Left kidney (tissue), 8 donors: ENCODE measurements at places on chromosomes 1 and 21.
A peak's percentile ranks its signal among the peaks of the same experiment; 100 is the strongest.

DNA sequence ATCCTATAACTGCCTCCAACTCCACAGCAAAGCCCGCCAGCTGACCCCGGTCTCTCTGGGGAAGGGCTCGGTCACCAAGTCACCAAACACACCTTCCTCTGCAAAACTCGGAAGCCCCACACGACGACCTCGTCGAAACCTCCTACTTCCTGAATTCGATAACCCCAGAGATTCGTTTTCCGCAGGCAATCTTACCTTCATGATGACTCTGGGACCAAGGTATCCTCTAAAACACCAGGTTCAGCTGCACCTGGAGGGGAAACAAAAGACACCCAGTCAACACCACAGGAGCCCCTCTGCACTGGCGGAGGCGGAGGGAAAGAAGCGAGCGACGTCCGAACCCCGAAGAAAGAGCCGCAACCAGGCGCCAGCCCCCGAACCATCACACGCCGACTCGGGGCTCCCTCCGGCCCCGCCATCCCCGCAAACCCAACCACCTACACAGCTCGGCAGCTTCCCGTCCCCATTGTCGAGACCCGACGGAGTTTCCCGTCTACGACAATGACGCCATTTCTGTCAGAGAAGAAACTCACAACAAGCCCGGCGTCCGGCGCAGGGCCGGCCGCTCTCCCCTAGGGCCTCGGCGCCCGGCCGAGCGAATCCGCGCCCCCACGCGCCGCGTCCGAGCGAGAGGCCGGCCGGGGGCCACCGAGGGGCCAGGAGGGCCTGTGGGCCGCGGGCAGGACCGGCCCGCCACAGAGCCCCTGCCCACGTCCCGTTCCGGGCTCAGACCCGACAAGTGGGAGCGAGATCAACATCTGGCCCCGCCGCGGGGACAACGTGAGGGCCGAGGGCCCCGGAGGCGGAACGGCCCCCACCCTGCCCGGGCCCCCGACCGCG, 1.0 kb downstream of the ARID4B start:
- peak; percentile 35 for DNase-seq

- DNase-seq, result no peak
These were observed 41.7 kb downstream of the PLXNA2 start for GRCh38 chr1:208202333-208202995.

- no peak for DNase-seq
These were observed 130.9 kb downstream of the DMRTB1 start for GRCh38 chr1:53590104-53590503.

GRCh38 chr1:153057375-153057774, at the start of gene SPRR2A:
Gene SPRR2A (minus strand): TSS chr1:153057512. CDS start chr1:153056735, 777 bp downstream.
- DNase-seq, result no peak

- DNase-seq, result no peak
These were observed 67.7 kb downstream of the SELENOF start for GRCh38 chr1:86846164-86846647.

DNA sequence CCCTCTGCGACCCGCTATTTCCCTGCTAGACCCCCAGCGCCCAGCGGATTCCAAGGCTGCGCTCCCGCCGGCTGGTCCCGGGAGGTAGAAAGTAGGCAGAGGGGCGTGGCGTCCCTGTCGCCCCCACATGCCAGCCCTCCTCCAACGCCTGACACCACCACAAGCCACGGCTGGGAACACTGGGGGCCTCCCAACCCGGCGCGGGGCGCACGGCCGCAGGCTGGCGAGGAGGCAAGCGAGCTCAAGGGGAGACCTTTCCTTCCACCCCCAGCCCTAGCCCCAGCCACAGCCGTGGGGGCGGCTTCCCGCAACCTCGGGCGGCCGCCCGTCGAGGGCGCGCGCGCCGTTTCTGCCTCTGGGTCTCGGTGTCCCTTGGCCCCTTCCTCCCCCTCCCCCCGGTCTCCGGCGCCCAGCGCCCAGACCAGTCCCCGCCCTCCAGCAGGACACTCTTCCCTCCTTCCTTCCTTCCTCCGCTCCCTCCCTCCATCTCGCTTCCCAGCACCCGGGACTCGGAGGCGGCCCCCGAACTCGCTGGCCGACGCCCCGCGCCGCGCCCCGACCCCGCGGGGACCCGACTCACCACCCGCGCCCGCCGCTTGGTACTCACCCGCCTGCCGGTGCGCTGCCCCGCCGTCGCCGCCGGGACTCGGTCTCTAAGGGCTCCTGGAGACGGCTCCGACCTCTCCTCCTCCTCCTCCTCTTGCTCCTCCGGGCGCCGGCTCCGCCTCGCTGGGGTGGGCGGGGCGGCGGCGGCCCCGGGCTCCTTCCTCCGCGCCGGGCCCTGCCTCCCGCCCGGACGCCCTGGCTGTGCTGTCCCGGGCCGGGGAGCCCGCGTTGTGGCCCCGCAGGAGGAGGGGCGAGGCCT, at the start of gene GNG12:
GNG12 (minus strand) TSS at position 731 of the 865 bp plus-strand sequence. CDS start 125,781 bp downstream, outside the sequence.
- DNase-seq, result peak; percentile 59

- DNase-seq, result peak; percentile 52
These were observed 6.7 kb upstream of the RNASEL start for GRCh38 chr1:182595641-182596240.

- DNase-seq, result no peak
These were observed 111.2 kb upstream of the CTTNBP2NL start for GRCh38 chr1:112284796-112285195.

DNA sequence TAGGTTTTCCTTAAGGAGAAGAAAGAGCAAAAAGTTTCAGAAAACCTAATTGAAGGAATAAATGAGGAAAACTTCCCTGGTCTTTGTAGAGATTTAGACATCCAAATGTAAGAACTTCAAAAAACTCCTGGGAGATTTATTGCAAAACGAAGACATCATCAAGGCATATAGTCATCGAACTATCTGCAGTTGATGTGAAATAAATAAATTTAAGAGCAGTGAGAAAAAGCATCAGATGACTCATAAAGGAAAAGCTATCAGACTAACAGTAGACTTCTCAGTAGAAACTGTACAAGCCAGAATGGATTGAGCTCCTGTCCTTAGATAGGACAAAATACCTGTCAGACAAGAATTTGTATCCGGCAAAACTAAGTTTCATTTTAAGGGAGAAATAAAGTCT, 569.4 kb upstream of the ADAMTS5 start:
- no peak for DNase-seq

DNA sequence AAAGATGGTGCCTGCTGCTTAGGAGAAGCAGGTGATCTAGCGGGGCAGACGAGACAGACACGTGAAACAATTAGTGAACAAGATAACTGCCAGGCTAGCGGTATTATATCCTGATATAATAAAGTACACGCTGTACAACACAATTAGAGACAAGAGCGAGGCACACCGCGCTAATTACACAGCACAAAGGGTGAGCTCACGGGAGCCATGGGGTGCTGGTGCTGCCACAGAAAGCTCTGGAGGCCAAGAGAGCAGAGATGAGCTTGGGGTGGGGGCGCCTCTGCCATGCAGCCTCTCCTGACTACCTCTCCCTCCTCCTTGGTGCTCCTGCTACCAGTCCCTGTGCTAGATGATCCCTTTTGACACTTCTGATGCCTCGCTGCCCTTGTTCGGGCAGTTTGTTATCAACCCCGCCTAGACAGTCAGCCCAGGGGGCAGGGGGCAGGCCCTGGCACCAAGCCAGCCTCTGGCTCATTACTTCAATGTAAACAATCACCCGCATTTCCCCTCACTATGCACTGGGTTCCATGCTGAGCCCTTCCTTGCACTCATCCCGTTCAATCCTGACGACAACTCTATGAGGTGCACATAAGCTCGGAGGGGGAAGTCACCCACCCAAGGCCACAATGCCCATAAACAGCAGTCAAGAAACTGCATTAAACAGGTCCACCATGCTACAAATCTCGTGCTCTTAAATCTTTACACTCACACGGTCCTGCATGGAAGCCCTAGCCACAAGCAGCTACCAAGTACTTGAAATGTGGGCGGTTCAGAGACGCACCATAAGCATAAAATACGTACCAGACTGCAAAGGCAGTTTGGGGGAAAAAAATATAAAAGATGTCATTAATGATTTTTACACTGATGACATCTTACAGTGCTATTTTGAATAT, 103.0 kb downstream of the SSBP3 start:
- no peak for DNase-seq

GRCh38 chr1:234199476-234200127, 173.7 kb upstream of the COA6 start:
- no peak for DNase-seq

GRCh38 chr21:37075214-37075770, 2.2 kb downstream of the TTC3 start:
- no peak for DNase-seq

- no peak for DNase-seq
These were observed 43.4 kb upstream of the PALMD start for GRCh38 chr1:99602404-99602969.

DNA sequence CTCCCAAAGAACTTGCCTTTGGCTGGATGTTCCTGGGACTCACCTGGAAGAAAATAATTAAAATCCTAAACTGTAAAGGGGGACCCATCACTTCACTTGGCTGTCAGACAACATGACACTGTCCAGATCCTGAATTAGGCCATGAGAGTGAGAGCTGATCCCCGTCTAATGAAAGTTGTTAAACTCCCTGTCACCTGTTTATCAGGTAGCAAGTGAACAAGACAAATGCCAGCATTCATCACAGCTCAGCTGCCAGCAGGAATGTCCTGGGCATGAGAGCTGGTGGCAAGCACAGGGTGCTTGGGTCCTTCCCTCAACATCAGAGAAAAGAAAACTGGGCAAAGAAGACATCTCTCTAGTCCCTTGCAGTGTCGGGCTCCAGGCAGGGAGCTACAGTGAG, 23.8 kb downstream of the PMVK start:
- no peak for DNase-seq

GRCh38 chr1:118503752-118504151, 318.7 kb upstream of the SPAG17 start:
- no peak for DNase-seq

DNA sequence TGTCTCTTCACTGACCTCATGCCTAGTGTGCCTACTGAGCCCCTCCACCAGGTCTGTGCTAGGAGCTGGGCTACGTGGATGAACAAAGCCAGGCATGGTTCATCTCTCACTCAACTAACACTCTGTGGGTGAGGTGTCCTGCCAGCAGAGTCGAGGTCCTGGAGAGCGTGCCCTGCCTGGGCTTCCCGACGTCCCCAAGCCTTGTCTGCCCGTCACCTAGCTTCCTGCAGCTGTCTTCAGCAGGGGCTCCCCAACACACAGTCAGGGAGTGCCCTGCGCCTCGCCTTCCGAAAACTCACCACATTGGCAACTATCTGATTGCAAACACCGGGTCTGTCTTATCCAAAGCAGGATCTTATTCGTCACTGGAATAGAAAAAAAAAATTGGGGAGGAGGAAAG, 167.5 kb upstream of the ZC3H12A start:
- DNase-seq, result no peak

DNA sequence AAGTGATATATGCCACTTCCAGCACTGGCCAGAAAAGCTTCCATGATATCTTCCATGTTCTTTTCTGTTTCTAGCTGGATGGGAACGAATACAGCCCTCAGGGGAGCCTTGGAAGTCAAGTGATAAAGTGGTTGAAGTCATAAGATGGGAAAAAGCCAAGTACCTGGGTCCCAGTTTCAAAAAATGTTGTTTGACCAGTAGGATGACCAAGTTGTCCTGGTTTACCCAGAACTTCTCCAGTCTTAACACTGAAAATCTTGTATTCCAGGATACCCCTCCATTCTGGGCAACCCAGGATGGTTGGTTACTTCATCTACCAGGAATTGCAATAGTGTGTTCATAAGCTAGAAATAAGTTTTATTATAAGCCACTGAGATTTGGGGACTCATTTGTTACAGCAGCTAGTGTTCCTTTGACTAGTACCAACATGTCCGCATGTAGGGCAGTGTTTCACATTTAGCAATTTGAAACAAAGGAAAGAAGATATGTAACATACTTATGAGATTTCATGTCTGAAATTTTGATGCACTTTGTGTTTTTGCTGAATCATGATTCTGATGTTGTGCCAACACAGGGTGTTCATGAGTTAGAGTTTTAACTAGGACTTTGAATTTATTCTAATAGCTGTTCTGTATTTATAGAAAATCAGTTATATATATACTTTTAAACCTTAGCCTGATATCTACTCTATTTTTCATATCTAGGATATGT, 139.9 kb downstream of the TPR start:
- DNase-seq, result no peak

GRCh38 chr1:36906555-36906954, 127.8 kb downstream of the GRIK3 start:
- DNase-seq, result no peak
